ENCODE measurements at places on chromosomes 4 and X.

- no peak for DNase-seq
Measured at GRCh38 chr4:104425948-104426347, 68.7 kb downstream of the CXXC4 start.

DNA sequence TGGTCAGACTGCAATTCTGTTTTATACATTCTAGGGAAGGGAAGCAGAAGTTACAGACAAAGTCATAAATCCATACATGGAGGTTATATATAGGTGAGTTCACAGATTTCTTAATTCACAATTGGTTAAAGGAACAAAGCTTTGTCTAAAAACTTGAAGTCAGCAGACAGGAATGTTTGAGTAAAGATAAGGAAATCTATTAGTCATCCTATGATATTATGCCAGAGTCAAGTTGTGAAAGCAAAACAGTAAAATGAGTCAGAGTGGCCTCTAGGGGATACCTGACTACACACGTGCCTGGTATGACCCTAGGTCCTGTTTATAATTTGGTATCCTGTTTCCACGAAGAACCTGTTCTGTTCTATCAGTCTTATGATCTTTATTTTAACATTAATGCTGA, 31.5 kb downstream of the ACTRT1 start:
- DNase-seq = no peak

- DNase-seq = no peak
Measured at GRCh38 chrX:103399744-103400143, 23.4 kb downstream of the BEX3 start.

DNA sequence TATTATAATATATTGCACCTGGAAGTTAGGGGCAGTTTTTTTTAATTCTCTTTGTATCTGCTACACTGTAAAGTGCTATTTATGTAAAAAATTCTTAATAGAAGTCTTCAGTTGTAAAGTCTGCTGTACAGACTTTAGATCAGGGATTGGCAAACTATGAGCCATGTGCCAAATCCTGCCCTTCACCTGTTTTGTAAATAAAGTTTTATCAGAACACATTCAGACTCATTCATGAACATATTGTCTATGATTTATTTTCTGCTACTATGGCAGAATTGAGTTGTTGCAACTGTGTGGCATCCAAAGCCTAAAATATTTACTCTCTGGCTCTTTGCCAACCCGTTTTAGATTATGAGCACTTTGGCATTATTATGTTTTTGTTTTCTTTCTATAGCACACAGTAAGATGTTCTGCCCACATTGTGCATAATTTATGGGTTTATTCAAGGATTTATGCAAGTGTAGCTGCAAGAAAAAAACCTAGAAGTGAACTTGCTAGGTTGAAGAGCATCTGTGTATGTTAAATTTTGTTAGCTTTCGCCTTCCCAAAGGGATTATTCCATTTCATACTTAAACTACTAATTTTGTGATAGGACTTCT, 56.9 kb downstream of the CLCN3 start:
- DNase-seq = no peak

DNA sequence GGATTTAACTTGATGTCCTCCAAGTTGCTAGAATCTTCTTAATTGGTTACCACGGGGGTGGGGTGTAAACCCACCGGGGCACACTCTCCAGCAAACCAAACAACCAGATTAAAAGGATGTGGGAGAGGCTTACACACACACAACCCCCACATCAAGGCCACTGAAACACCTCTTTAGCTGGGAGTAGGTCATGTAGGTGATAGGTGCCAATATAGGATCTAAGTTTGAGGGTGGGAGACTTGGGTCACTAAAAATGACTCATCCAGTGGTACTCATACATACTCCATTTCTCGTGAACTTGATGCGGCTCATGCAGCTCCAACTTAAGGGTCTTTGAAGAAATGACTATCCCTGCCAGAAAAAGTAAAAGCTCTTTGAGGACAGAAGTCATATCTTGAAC, 20.5 kb upstream of the CD40LG start:
- no peak for DNase-seq

GRCh38 chr4:5165420-5166369, 114.4 kb downstream of the STK32B start:
- DNase-seq = peak; percentile 79
